ENCODE measurements at places on chromosomes 6 and 20. TPM values are rescaled to one million over a fixed set of nuclear protein-coding genes. Genes with fewer than 3 reads are reported as not detected.

GRCh38 chr6:53481323-53481722, 63.6 kb downstream of the GCLC start:
- DNase-seq = no peak

- DNase-seq = no peak
Measured at GRCh38 chr6:142853244-142854180, 91.5 kb downstream of the HIVEP2 start.

GRCh38 chr6:44851176-44851575, 463.7 kb downstream of the CDC5L start:
- DNase-seq = no peak

DNA sequence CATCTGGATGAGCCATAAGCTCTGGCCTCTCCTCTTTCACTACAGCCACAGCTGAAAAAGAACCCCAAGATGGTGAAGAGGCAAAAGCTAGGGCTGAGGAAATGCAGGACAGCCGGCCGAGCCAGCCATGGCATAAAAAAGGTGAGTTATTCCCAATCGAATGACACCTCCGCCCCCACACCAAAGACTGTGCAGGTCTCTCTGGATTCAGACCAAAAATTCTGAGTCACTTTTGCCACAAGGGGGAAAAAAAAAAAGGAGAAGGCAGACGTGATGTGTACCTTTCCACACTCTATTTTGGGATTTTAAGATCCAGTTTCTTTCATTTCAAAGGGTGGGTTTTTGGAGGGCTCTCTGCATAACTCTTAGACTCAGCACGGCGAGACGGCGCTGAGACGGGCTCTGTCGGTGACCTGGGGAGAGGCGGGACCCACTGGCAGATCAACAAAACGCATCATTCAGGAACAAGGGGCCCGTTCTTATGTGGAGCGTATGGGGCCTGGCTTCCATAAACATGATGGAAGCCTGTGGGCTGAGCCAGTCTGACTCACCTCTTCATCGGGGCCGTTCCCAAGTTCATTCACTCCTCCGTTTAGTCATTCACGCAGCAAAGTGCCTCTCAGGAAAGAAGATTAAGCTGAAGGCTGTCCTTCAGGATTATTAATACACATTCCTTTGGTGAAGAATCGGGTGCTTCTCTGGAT, 54.8 kb downstream of the NFATC2 start:
- DNase-seq = no peak

DNA sequence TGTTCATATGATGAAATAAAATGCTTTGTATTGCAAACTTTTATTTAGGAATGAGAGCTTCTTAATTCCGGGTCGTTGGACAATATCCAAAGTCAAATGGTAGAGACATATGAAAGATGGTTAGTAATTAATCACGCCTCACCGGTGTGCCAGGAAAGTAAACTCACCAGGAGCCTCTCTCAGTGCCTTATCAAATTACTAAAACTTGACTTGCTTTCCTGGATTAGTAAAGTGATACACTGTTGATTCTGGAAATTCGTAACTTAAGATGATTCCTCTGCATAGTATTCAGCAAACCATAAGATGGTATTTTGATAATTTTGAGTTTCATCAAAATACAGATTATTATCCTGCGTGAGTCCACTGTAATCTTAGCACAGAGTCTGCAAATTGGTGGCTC, 115.2 kb downstream of the PAX1 start:
- no peak for DNase-seq

DNA sequence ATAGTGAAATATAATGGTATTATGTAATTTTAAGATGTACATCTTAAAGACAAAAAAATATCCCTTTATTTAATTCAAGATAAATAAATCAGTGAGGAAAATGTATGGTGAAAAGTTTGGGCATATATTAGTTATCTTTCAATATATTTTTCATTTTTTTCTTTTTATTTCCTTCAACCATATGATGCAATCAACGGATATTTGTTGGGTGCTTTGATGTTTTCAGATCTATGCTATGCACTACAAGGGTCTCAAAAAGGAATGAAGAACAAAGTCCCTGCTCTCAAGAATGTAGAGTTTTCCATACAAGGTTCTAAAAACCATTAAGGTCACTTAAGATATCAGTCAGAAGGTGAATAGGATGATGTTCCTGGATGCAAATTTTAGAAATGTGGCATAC, 258.0 kb downstream of the KHDC1L start:
- no peak for DNase-seq

DNA sequence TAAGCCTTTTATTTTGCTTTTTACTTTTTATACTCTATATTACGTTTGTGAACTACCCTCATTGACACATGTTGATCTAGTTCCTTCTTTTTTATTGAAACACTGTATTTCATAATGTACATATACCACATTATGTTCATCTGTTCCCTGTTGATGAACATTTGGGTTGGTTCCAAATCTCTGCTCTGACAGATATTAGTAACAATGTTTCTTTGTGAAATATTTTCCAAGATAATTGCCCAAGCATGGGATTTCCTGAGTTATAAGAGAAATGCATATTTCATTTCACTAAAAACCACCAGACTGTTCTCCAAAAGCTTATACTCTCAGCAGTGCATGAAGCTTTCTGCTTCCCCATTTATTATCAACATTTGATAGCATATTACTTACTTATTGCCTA, 44.2 kb upstream of the TNFRSF21 start:
- no peak for DNase-seq

GRCh38 chr20:63433756-63434531, 38.5 kb downstream of the KCNQ2 start:
- DNase-seq = no peak

DNA sequence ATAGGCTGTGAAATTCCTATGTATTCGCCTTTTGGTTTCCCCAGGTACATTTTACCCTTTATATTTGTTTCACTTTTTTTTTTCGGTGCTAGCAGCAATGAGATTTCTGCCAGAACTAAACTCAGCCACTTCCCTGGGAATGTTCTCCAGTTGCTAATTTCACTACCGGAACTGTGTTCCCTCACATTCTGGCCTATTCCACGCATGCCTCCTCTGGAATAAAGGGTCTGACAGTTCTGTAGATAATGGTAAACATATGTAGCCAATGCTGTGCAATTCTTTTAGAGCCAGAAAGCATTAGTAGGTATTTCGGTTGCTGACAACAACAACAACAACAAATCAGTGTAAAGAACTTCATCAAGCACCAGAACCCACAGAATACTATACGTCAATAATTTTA, 96.1 kb upstream of the TBX18 start:
- no peak for DNase-seq

- DNase-seq = no peak
Measured at GRCh38 chr20:32135983-32136515, 26.5 kb downstream of the TM9SF4 start.

DNA sequence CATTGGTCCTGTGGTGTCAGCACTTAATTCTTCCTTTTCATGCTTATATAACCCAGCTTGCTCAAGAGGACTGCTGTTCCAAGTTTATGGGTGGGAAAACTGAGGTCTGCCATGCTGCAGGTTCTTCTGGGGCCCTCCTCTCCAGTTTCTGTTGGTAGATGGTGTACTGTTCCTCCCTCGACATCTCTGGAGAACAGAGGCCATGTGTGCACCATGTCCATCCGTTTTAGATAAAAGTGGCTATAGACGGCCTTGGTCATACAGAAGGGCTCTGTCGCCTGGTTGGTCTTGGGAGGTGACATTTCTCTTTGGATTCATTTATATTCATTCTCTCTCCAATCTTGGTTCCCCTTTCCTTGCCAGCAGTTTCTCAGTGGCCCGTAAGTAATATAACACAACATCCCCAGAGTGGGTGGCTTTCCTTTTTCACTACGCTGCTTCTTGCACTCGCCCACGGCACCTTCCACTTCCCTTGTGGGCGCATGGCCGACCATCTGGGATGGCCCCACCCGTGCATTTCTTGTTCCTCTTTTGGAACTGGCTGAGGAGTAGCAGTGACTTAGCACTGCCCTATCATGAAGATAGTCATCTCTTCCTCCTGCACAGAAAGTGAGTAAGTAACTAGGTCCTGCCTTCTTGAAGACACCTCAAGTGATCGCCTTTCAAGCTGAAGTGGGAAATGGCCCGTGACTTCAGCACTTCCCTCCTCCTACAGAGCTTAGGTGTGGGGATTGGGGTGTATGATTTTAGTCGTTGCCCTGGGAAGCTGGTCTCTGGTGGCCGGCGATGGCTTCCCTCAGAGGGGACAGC, 94.2 kb downstream of the RREB1 start:
- DNase-seq = peak; percentile 36

DNA sequence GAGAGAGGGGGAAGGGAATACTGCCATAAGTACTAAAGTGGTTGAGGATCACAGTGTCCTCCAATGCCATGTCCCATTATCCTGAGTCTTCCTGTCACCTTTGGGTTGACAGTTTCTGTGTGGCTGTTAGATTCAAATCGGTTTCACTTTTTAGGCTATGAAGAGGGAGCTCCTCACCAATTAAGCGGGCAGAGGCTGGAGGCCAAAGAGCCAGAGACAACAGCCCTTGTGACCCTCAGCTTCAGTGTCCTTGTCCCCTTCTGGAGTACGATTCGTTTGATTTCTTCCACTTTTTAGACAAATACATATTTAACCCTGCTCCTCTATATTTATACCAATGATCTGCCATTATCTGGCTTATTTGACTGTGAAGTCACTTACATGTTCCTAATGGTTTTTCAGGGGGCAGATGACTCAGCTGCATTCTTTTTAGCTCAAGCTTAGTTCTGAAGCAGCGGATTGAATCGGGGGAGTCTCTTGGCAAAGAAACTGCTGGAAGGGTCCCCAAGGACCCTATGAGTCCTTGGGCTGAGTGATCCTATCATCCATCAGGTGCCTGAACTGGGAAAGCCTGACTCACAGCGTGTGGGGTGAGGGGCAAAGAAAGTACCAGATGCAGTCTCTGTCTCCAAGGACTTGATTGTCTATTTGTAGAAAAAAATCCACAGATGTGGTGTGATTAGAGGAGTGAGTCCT, 18.2 kb downstream of the FERMT1 start:
- DNase-seq = no peak

DNA sequence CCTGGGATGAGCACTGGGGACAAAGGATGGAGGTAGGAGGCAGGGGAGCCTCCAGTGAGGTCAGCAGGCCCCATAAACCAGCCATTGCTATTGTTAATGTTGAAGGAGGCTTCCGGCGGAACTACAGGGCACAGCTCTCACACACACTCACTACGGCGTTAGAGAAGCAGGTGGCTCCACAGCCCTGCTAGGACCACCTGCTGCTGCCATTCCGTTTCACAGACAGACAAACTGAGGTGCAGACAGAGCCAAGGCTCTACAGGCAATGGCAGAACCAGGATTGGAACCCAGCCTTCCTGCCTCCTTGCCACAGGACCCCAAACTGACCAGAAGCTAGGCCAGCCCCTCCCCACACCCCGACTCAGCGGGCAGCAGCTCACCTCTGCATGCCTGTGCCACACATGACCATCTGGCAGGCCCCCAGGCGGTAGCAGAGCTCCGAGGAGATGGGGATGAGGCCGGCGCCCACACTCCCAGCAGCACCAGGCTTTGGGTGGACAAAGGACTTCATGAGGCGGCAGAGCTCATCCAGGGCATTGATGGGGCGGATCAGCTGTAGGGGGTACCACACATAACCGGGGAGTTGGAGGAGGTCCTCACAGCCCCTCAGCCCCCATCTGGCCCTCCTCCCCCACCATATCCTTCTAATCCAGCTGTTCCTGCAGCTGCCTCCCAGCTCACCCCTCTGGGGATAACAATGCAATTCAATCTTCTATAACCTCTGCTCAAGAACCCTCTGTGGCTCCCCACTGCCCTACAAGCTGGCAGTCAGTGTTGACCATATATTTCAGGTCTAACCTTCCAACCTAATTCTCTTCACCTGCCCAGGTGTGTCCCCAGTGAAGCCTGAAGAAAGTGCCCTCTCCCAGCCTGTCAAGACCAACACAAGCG, 198.5 kb downstream of the PREX1 start:
- no peak for DNase-seq

Gene ZNF334
- total RNA-seq = 4.2 TPM

Gene FRMD1
- not detected for total RNA-seq

Gene RPS6KA2
- 5.8 TPM for total RNA-seq

Gene TPBG
- total RNA-seq = not detected

Gene CST1
- total RNA-seq = not detected
